ENCODE measurements at places on chromosomes 3 and 15.
A peak's percentile ranks its signal among the peaks of the same experiment; 100 is the strongest.

DNA sequence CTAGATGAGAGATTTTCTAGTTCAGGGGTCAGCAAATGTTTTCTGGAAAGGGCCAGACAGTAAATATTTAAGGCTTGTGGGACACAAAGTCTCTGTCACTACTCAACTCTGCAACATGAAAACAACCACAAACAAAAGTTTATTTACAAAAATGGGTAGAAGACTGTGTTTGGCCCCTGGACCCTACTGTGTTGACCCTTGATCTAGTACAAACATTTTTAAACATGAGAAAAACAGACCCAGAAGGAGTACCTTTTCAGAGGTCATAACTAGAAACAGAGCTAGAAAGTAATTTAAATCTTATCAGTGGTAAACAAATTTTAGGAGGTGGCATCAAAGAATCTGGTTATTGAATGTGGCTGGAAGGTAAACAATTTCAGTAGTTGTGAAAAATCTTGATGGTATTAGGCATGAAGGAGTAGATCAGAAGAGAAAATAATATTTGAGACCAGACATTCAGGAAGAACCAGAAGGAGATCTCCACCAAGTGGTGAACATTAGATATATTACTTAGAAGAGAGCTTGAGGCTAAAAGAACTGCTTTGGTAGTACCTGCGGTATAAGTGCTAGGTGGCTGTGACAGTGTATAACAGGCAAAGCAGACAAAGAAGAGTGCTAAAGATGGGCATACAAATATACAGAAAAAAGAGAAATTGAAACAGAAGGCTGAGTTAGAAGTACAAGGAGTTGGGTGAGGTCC lies 101.7 kb downstream of the NR1I2 start:
- DNase-seq = no peak

DNA sequence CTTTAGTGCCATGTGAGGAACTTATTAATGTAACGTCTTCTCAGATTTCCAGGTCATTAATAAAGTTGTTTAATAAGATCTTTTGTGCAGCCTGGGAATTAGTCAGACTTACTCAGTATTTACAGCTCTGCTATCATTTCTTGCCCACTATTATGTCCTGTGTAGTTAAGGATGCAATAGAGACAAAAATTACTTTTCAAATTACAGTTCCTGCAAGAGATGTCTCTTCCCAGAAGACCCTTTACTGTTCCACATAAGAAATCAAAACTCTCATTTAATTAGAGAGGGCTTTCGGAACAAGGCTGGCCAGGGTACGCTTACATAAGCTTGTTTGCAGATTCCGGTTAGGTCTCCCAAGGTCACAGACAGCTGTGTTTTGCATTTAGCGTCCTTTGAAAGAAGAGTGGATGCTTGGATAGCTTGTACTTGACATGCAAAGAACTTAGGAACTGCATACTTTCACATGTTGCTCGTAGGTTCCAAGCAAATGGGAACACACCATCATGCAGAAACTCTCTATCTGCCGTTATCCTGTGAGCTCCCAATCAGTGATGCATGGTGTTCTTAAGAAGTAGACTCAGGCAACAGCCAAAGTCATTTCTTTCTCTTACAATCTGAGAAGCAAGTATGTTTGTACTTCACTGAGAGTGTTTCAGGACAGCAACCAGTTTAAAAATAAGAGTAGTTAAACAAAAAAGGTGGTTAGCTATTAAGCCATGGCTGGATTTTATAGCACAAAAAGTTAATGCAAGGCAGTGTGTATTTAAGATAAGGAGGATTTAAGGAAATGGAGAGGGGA lies 37.4 kb downstream of the FILIP1L start:
- DNase-seq = no peak

GRCh38 chr3:127551178-127551577 lies 39.4 kb downstream of the TPRA1 start:
- DNase-seq = no peak

DNA sequence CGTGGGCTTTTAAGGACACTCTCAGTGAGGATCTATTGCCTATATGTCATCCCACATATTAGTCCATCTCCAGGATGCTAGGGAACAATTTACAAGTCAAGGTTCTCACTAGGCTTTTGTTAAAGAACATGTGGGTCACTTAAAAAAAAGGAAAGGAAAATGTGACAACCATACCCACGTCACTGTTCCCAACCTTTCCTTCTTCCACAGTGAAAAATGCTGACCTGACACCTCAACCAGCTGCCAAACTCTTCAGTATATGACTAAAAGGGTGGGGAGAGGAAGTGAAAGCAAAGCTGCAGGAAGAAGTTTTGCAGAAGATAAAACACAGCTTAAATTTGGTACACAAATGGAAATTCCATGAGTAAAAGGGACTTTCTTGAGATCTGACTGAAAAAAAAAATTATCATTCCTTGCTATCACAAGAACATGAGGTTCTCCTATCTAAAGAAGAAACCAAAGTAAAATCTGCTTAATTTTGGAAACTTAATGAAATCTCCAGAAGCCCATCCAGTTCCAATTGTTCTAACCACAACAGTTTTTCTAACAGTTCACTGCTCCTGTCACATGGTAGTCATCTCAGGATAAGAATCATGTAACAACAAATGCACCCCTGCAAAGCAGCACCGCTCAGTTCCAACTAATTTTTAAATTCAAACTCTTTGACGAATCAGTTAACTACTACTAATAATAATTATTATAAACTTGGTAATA lies 117.0 kb upstream of the TSPAN3 start:
- no peak for DNase-seq

GRCh38 chr15:40695469-40695890 lies 506 bp downstream of the RAD51 start:
- no peak for DNase-seq

- no peak for DNase-seq
Measured at GRCh38 chr15:66498501-66499386, 1.2 kb upstream of the SNAPC5 start.

DNA sequence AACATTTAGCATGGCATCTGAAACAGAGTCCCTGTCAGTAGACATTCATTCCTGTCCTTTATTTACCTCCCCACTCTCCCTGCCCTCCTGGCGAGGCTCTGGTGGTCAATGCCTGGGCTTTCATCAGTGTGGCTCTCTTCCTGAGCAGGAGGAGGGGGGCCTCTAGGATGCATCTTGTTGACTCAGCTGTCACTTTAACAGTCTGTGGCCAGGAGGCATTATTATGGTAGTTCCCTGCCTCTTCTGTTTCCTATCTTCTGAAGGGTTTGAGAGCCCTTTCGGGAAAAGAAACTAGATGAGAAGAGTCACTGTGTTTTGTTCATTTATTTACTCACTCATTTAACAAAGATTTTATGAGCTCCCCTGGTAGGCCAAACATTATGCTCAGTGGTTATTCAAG lies 2.4 kb upstream of the PPP1R14D start:
- DNase-seq = no peak

DNA sequence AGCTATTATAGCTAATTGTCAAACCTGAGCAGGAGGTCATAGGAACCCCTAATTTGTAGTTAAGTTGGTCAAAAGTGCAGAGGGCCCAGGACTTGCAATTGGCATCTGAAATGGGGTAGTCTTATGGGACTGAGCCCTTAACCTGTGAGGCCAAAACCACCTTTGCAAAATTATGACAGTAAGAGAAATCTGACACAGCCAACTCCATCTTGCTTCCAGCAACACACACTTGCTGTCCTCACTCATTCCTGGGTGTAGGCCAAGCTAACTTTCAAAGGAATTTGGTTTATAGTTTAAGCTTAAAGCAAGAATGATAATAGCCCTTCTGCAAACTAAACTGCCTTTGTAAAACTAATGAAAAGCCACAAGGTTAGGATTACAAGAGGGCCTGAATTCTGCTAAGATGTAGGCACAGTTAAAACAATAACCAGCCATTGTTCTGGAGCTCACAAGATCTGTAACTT lies 57.6 kb upstream of the FRMD4B start:
- DNase-seq = no peak

DNA sequence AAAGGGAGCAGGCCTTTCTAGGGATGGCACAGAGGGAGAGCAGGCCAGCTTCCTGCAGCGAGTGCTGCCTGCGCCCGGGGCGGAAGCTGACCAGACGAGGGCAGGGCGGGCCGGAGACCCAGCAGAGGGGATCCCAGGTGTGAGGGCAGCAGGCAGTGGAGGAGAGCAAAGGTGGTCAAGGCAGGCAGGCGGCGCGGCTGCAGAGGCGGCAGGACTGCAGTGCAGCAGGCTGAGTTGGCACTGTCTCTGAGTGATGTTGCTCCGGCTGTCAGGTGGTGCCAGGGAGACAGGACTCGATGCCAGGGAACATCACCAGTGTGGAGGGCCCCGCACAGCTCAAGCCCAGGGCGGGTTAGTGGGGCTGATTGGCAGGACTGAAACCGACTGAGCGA lies 22.3 kb upstream of the PLXNA1 start:
- DNase-seq = peak; percentile 46

- DNase-seq = no peak
Measured at GRCh38 chr15:48777645-48778330, 33.1 kb downstream of the CEP152 start.

DNA sequence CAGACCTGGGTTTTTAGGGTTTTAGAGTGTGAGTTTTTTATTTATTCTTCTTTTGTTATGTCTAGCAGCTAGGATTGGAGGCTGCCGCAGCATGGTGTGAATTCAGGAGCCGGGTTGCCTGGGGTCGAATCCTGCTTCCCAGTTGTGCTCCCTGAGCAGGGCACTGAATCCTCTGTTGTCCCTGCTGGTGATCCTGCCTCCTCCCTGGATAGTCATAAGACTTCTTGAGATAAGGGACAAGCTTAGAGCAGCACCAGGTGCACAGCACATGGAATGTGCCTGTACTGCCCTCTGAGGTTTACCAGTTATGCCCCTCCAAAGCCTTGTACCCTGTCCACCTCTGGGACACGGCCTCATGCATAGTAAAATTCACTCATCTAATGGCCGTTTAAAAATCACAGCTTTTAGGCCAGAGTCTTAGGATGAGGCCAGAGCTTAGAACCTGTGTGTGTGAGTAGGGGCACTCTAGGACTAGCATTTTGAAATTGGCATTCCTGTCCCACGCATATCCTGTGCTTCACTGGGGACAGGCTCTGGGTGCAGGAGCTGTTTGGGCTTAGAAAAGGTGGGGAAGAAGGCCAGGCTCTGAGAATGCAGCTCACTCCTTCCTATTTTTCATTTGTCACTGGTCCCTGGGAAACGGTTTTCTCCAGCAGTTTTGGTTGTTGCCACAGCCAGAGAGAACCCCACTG lies 47.7 kb downstream of the CHCHD6 start:
- DNase-seq = no peak

DNA sequence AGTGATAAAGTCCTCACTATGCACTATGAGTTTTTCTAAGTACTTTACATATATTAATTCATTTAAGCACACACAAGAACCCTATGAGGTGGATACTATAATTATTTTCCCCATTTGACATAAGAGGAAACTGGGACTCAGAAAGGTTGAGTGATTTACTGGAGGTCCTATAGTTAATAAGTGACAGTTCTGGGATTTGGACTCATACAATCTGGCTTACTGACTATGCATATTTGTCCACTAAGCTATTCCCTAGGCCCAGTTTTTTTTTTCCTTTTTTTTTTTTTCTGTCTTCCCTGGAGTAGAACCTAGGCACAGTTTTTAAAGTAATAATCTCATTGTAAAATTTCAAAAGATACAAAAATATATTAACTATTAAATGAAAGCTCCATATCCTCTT lies 6.3 kb upstream of the RTP2 start:
- DNase-seq = no peak

- DNase-seq = no peak
Measured at GRCh38 chr3:115244350-115244749, 97.3 kb upstream of the ZBTB20 start.

- DNase-seq = no peak
Measured at GRCh38 chr3:33732394-33732793, 14.3 kb upstream of the CLASP2 start.

- no peak for DNase-seq
Measured at GRCh38 chr3:56975567-56975966, 84.9 kb upstream of the SPATA12 start.

GRCh38 chr3:30356866-30357753 lies 249.3 kb upstream of the TGFBR2 start:
- no peak for DNase-seq

- no peak for DNase-seq
Measured at GRCh38 chr3:105868431-105868741, 426 bp downstream of the CBLB start.

DNA sequence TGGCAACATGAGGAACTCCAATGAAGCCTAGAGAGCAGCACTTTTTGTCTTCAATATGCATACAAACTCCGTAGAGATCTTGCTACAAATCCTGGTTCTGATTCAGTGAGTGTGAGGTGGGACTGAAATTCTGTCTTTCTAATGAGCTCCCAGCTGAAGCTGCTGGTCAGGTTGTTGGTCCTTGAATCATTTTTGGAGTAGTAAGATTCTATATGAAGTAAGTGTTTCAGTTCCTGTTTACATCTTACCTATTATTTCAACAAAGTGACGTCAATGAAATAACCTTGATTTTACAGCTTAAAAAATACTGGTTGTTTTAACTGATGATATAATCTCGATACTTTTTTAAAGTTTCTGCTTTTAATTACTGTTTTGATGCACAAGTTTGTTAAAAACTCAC lies 33.9 kb downstream of the SHQ1 start:
- DNase-seq = no peak

GRCh38 chr3:60424942-60425341 lies 826.3 kb downstream of the FHIT start:
- DNase-seq = no peak

- no peak for DNase-seq
Measured at GRCh38 chr3:70856414-70857162, 544.1 kb upstream of the MDFIC2 start.

- no peak for DNase-seq
Measured at GRCh38 chr3:35296533-35296932, 342.8 kb upstream of the ARPP21 start.

GRCh38 chr15:67781907-67782690 lies 43.2 kb upstream of the SKOR1 start:
- no peak for DNase-seq

GRCh38 chr3:139473155-139473771 lies 3.1 kb downstream of the RBP2 start:
- no peak for DNase-seq

DNA sequence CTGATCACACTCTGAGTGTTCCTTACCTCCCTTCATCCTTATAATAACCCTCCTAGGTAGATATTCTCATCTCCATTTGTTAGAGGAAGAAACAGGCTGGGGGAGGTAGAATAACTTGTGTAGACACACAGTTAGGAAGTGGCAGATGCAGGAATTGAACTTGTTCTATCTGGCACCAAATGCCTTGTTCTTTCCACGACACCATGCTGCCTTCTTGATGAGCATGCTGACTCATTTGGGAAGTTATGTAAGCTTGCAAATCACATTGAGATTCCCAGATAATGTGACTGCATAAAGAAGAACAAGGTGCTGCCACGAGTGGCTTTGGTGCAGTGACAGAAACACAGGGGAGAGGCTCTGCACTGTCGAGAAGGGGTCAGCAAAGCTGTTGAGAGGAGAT lies 27.5 kb upstream of the NDUFB4 start:
- DNase-seq = no peak

Measured in posterior cingulate gyrus (tissue), 11 donors.